ENCODE measurements at places on chromosomes 1 and 21.
A peak's percentile ranks its signal among the peaks of the same experiment; 100 is the strongest.

- no peak for DNase-seq
Observed at GRCh38 chr1:41874903-41875411, 43.8 kb downstream of the HIVEP3 start.

DNA sequence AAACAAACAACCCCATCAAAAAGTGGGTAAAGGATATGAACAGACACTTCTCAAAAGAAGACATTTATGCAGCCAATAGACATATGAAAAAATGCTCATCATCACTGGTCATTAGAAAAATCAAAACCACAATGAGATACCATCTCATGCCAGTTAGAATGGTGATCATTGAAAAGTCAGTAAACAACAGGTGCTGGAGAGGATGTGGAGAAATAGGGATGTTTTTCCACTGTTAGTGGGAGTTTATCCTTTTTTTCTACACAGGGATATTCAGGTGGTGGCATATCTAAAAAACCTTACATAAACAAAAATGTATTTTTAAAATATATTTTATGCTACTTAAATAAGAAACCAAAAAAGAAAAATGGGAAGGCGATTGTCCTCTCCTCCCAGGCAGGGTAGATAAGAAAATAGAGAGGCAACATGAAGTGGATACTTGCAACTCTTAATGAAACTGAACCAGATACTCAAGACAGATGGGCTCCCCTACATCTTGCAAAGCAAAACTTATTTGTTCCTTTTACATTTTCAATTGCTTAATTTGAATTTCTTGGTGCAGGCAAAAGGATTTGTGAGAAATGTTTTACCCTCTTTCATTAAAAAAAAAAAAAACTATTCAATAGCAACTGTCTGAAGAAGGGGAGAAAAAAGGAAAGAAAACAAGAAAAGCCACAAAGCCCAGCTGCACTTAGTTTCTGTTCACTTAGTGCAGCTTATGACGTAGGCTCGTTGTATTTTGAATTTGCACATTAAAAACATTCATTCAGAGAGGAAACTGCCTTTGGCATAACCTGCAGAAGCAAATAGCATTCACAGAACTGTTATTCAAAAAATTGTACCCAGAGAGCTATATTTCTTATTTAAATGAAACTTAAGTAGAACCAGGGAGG is 36.9 kb upstream of the RGS1 start:
- no peak for DNase-seq

DNA sequence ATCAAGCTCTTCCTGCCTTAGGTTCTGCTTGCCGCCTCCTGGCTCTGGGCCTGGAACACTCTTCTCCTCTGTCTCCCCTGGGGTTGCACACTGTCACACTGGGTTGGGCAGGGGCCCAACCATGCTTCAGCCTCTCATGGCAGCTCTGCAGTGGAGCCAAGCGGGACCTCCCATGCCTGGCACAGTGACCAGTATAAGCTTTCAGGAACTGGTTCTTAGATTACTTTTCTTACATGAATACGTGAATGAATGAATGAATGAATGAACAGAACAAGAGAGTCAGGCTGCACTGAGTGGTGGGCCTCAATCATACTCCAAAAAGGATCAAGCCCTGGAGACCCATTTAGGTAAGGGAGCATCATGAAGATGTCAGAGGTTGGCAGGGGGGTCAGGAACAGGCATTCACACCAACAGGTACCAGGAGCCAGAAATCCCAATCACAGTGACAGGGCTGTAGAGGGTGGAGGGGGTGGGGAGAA is 30.8 kb upstream of the TMEM125 start:
- peak; percentile 56 for DNase-seq

- DNase-seq, result no peak
Observed at GRCh38 chr1:206121269-206121668, 4.1 kb upstream of the AVPR1B start.

- no peak for DNase-seq
Observed at GRCh38 chr1:152107984-152108881, 7.0 kb downstream of the TCHH start.

DNA sequence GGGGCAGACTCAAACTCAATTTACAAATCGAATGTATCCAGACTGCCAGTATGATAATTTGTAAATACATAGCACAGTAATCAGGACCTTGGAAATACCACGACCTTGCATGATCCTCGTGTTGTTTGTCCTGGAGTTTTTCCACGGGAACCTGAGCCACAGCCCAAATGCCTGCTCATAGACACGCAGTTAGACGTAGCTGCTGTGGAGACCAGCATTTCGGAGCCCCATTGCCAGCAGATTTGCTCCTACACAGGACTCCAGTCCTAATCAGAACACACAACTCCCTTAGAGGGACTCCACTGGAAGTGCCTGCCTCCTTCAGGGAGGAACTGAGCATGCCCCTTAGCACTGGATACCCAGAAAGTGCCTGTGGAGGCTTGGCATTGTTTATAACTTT is 163.2 kb downstream of the GALNT2 start:
- no peak for DNase-seq

DNA sequence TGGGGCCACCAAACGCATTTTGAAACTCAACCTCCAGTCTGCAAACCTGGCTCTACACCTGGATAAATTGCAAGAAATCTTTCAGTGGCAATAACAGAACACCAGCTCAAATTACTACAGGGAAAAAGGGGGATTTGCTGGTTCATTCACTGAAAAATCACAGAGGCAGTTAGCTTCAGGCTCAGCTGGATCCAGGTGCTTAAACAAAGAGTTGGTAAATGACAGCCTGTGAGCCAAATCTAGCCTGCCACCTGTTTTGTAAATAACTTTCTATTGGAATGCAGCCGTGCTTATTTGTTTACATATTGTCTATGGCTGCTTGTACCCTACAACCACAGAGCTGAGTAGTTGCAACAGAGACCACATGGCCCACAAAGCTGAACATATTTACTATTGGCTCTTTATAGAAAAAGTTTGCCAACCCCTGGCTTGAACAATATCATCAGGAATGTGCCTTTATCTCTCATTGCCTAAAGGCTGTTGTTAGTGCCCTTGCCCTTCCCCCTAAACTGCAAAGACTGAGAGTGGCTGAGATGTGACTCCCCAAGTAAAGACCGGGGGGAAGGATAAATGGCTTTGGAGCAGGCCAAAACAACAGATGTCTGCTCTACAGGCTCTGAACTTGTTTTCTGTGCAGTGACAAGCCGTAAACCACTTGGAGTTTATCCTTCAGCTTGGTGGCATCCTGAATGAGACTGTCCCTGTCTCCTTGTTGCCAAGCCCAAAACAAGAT is 21.5 kb upstream of the PTPRF start:
- DNase-seq, result peak; percentile 3

GRCh38 chr1:44270686-44271628 is 57.7 kb downstream of the DMAP1 start:
- DNase-seq, result no peak

GRCh38 chr1:44832056-44832705 is 10.9 kb downstream of the PTCH2 start:
- DNase-seq, result no peak

DNA sequence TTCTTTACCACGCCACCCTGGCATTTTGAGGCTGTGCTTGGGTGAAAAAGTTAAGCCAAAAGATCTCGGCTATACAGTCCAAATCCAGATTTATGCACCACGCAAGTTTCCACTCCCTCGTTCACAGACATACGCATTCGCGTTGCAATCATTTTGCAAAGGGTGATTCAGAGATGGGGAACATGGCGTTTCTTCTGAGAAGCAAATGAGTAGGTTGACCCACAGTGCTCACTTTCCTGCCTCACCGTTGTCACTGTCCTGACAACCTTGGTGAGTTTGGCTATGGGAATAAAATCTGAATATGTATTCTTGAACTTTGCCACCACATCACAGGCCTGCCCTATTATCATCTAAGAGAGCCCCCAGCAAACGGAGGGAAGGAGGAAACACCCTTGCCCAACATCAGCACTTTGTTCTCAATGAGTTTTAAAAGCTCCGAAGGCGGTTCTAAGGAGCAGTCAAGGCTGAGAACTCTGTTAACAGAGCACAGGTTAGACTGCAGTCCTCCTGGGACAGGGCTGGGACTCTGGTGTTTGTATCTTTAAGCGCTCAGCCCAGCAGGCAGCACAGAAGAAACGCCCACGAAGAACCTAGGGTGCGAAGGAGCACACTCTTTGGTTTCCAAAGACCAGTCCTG is 86.4 kb downstream of the RUNX1 start:
- no peak for DNase-seq

- no peak for DNase-seq
Observed at GRCh38 chr1:53608071-53608470, 130.9 kb downstream of the GLIS1 start.

Measured in vagina (tissue), 2 donors.